PC-9 (cell line): ENCODE measurements at places on chromosomes 6 and 20. TPM values are rescaled to one million over a fixed set of nuclear protein-coding genes. Genes with fewer than 3 reads are reported as not detected.
A peak's percentile ranks its signal among the peaks of the same experiment; 100 is the strongest.

Gene KCNG1
- 0.55 TPM in 1 of 2 replicates, not detected in the other for total RNA-seq

Gene TNFRSF21
- total RNA-seq: 172 and 219 TPM in 2 replicates

Gene POPDC3
- 14.8 and 24.2 TPM in 2 replicates for total RNA-seq

Gene ULBP2
- 2.9 and 4.4 TPM in 2 replicates for total RNA-seq

Gene PAK5
- not detected in 2 replicates for total RNA-seq

Gene MEP1A
- not detected in 2 replicates for total RNA-seq

DNA sequence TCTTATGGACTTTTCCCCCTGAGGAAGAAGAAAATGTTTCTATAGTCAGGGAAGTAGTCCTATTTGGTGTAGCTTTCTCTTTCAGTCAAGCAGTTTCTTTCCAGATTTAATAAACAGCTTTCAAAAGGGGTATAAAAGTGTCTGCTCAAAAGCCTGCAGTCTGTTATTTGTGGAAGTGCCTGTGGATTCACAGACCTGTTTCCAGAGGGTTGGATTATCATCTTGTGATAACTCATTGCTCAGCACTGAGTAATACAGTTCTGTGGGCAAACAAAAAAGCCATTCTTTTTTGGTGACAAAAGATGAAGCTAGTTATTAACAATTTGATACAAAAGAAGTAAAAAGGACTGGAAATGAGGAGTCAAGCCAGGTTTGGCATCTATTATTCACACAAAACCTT, 358.2 kb upstream of the ID4 start:
- DNase-seq: peak; percentile 44

DNA sequence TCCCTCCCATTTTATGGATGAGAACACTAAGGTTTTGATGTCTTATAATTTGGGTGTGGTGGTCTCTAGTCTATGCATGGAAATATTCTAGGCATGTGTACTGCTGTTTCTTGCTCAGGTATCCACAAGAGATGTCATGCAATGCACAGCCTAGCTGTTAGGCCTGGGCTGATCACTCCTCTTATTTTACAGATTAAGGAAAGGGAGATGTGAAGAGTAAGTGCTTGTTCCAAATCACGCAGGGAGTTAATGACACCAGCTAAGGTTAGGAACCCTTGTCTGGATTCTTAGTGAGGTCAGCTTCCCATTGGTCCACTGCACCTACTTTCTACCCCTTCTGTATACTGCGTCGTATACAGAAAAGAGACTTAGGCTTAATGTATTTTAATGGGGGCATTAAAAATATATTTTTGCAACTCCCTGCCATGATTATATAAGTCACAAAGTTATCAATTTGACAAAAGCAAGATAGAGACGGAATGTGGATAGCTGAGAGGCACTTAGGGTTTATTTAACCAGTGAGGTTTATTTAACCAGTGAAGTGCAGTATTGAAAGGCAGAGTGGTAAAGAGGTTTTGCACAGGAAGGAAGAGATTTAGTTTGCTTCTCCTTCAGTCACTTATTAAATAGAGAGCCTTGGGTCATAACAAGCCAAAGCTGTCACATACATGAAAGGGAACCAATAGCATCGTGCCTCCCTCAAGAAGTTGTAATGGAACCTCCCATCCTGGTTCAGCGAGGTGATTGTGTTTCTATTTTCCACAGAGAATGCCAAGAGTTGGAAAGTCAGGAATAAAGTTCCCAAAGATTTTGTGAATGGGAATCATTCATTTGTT, 95.0 kb upstream of the FAM184A start:
- no peak for DNase-seq

DNA sequence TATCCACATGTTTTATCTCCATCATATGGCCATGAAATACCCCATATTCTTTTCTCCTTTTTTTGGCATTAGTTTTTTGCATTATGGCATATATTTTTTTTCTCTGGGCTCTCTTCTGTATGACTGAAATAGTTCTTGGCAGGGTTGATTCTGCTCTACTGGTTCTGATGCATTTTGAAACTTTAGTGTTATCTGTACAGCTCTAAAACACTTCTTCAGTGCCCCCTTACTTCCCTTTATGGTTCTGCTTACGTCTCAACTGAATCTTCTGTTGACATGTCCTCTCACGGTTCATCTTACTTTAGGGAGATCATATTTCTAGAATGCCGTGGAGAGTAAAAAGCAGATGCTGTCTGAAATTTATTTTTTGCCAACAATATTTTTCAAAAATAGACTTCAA, 23.2 kb upstream of the TXNDC5 start:
- no peak for DNase-seq

GRCh38 chr6:15386756-15387112, 140.9 kb downstream of the JARID2 start:
- no peak for DNase-seq

- DNase-seq: no peak
These were observed 116.1 kb downstream of the CEBPB start for GRCh38 chr20:50306478-50307423.

DNA sequence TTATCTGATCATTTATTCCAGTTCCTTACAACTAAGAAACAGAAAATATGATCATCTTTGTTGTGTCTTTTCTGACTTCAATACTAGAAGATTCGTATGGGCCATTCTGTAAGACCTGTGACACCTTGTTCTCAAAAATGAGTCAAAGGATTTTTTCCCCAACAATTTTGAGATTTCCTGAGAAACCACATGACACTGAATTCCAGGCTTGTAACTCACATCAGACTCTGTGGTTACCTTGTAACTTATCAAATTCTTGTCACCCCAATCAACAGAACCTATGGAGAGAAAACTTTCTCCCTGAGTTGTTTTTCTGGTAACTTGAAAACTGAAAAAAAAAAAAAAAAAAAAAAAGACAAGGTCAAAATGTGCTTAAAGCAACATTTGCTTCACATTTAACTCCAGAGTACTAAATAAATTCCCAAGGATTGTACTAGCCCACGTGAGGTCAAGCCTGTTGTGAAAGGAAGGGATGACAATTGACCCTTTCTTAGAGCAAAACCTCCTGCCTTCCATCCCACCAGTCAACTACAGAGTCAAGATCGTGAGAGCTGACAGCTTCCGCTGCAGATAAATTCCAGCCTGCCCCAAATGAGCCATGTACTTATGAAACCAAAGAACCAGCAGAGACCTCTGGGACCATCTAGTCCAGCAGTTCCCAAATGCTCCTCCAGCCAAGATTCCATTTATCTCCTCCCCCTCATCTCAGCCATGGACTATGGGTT, 140.3 kb downstream of the TBX18 start:
- DNase-seq: peak; percentile 64

- no peak for DNase-seq
These were observed 85.2 kb downstream of the MDGA1 start for GRCh38 chr6:37612475-37612874.

DNA sequence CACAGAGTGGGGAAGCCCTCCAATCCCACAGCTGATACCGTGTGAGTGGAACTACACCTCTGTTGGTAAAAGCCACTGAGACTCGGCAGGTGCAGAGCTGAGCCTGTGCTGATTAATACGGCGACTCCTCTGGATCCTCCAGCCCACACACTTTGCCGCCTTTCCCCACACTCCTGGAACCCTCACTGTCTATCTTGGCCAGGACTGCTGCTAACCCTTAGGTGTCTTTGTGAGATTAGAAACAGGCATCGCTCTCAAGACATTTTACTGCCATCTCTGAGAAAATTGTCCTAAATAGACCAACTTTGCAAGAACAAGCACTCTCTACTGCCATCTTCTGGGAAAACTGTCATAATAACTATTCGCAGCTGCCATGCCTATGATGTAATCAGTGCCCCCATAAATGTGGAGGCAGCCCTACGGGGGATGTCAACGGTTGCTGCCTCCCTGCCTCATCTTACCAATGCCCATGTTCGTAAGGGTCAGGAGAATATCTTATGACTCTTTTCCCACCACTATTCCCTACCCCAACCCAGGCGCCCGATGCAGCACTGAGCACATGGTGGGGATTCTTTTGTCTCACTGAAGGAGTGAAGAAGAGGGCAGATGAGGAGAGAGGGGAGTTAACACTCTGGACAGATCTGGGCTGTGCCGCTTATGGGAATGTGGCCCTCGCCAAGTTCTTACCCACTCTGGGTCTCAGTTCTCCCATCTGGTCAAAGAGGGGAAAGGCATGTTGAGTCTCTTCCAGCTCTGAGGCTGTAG, 26.1 kb upstream of the KCNB1 start:
- DNase-seq: no peak
